ENCODE measurements at places on chromosomes 5 and 9.

- no peak for DNase-seq
These were observed 32.5 kb upstream of the RAB14 start for GRCh38 chr9:121233906-121234831.

- peak; percentile 56 for DNase-seq
These were observed 50.2 kb upstream of the ASTN2 start for GRCh38 chr9:117464941-117465616.

- DNase-seq = no peak
These were observed 12.8 kb upstream of the FBXL7 start for GRCh38 chr5:15487228-15487627.

DNA sequence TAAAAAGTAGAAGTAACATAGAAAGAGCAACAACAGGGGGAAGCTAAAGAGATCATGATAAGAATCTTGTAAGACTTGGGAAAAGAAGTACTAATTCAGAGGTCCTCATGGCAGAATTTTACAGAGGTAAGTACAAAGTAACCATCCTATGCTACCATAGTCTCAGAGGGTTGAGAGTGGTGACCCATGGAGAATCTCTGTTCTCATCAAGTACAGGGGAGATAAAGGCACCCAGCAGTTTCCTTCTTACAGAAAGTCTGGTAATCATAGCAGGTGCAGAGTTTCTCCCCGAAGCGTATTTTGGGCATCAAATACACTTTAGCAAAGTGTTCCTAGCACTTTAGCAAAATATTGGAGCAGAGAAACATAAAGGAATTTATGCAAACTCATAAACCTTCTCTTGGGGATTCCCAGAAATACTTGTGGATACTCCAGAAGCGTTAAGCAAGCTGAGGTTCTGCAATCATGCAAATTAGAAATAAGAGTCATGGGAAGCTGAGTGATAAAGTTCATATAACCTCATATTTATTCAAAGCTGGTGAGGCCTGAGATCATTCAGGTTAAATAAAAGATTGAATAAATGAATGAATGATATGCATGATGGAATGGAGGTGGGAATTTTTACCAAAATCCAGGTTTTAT is 101.0 kb upstream of the SMC2 start:
- no peak for DNase-seq

- DNase-seq = no peak
These were observed 14.3 kb downstream of the MCCC2 start for GRCh38 chr5:71601222-71602026.

DNA sequence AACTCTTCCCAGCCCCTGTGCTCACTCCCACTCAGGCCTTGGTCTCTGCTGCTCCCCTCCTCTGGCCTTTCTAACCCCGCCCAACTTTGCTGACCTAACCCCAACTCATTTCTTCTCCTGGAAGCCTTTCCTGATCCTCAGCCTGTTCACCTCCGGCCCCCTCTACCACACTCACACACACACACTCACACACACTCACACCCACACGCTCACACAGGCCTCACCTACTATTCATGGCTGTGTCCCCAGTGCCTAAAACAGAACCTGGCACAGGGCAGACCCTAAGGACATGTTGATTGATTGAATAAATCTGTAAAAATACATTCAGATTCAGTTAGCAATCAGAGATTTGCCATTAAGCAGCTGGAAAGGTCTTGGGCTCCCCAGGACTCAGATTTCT is 28.5 kb upstream of the LHX2 start:
- no peak for DNase-seq

DNA sequence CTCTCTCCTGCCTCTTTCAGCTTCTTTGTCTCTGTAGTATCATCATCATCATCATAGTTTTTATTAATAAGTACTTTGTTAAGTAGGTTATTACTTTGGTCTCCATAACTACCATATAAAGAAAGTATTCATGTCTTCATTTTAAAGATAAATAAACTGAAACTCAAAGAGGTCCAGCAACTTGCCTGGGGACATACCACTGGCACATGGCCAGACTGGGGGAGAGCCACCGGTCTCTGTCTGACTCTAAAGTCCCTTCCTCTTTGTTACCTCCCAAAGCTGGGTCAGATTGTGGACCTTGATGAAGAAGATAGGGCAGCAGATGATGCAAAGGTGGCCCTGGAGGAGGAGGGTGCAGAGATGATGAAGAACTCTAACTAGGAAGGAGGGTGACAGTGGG is 8.5 kb downstream of the CDX1 start:
- DNase-seq = no peak
